NB4 (cell line): ENCODE measurements at places on chromosomes 11 and 22.

- DNase-seq: no peak
These were observed 1.1 kb downstream of the CD151 start for GRCh38 chr11:833849-834311.

GRCh38 chr11:92784331-92784730 is 185.1 kb upstream of the MTNR1B start:
- no peak for DNase-seq

GRCh38 chr11:2306877-2307500 is 5.2 kb downstream of the TSPAN32 start:
- peak; percentile 29 for DNase-seq

DNA sequence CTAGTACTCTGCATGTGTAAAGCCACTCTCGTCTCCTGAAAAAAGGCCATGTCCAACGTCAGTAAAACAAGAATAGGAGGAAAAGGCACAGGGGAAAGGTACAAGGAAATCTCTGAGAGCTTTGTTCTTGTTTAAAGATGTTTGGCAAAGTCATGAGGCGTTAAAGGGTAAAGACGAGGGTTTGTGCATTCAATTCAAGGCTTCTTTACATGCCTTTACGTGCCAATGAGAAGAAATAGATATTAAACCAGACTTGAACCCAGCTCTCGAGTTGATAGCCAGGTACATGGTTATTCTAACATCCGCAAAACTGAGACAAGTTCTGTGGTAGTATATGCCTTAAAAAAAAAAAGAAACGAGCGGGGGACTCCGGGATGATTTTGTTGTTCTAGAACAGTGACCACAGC is 704 bp upstream of the CFL1 start:
- no peak for DNase-seq

DNA sequence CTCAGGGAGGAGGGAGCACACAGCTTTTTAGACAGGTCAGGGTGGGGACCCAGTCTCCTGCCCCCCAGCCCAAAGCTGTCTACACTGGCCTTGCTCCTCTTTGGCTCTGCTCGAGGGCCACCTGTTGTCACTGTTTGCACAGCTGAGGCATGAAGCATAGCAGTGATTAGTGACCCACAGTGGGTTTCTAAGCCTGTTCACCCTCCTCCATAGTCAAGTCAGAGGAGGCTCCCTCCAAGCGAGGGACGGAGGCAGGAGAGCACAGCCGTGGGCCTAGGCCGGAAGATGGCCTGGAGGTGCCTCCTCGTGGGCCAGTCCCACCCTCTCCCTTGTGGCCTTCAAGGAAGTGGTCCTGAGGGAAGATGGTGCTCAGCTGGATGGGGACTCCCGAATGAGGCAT is 241.1 kb downstream of the GRIK4 start:
- DNase-seq: no peak

- DNase-seq: no peak
These were observed 84.4 kb upstream of the SLC5A12 start for GRCh38 chr11:26806219-26806618.

DNA sequence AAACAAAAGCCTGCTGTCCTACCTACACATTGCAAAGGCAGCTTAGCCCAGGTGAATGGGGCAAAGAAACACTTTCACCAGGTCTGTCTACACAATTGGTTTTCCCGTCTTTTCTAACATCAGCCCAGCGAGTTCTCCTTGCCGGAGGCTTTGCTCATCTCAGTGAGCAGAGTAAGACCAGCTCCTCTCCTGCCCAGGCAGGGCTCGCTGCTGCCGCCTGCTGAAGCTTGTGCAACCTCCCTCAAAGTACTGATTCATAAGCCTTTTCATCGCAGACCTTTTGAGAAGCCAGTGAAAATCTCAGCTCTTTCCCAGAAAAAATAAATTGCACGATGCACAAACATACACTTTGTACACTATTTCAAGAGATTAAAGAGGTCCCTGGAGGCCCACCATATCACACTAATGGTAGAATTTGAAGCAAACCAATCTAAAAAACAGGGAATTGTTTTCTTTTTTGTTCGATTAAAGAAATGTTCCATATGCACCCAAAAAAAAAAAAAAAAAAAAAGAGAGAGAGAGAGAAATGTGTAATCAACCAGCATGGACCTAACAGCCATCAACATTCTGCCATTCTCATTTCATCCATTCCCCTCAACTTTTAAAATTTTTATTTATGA is 328.1 kb upstream of the MPPED2 start:
- peak; percentile 21 for DNase-seq
